ENCODE measurements at places on chromosomes 2 and 18.

GRCh38 chr2:157056200-157056676, 201.3 kb upstream of the GALNT5 start:
- no peak for DNase-seq

GRCh38 chr2:240183006-240183874, 42.8 kb upstream of the OTOS start:
- no peak for DNase-seq

DNA sequence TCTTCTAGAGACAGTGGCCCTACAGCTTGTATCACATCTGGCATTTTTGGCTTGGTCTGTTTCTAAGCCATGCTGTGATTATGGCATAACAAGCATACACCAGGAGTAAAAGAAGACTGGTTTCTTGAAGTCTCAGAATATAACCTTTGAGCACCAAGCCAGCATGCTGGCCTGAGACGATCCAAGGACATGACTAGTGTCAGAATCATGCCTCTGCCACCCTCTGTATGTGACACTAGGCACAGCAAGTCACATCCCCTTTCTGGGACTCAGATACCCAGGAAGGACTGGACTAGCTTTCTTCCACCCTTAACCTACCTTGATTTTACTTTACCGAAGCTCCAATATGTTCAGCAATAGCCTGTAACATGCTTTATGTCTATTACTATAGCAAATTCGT, 345.5 kb downstream of the SETBP1 start:
- DNase-seq, result no peak

DNA sequence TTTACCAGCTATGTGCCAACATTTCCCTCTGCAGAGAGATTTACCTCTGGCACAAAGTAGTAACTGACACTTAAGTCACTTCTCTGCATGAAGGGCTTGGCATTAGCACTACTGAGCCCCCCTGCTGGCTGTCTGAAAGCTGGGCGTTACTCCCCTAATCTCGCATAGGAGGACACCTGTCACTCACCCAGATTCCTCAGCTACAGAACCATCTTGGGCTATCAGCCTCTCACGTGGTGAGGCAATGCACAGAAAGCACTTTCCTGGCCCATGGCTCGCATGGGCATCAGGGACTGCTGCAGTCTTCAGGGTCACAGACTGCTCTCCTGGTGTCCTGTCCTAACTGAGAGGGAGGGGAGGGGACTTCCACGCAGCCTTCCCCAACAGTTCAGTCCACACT, 12.0 kb downstream of the SERPINE2 start:
- no peak for DNase-seq

DNA sequence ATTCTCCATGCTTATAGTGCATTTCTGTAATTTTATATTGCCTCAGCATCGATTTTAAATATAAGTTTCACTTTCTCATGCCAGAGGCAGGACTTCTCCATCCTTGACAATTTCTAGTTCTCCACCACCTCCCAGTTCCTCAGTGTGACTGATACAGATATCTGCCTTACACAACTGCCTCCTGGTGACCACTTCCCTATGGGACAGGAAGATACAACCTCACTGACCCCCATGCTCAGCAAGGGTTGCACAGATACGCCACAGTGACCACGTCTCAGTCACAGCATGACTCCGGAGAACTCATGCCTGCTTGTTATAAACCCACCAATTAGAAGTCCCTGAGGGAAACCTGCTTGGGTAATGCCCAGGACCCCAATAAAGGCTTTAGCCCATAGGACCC, 284.0 kb upstream of the MC4R start:
- no peak for DNase-seq

DNA sequence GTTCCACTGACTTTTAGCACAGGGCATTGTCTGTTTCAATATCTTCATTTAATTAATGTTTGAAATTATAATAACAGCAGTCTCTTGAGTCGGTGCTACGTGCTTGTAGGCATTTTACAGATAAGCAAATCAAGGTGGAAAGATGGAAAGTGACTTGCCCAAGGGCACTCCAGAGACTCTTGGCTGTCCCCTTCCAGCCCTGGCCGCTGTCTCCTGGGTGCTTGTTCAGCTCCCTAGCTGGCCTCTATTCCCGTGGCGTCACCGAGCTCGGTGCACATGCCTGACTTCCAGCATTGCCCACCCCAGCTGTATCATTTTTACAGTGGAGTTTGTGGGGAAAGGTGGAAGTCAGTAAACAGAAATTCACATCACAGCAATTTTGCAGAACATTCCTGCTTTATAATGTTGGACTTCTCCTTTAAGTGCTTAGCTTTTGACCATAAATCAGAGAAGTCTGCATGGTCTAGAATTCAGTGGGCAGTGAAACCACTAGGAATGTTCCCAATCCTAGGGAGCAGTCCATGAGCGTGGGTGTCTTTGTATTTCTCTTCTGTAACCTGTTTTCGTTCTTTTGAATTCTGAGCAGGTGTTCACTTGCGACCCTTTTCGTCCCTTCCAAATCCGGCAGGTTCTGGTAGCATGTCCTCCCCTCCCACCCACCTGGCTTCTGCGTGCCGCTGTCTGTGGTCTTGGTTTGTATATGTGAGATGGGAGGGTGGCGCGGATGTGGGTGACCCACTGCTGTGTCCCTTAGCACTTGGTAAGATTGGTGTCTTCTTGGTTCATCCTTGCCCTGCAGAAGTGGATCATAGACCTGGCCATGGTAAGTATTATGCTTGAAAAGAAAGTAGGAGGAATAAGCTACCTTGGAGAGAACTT, 8.4 kb downstream of the SLC66A3 start:
- no peak for DNase-seq

DNA sequence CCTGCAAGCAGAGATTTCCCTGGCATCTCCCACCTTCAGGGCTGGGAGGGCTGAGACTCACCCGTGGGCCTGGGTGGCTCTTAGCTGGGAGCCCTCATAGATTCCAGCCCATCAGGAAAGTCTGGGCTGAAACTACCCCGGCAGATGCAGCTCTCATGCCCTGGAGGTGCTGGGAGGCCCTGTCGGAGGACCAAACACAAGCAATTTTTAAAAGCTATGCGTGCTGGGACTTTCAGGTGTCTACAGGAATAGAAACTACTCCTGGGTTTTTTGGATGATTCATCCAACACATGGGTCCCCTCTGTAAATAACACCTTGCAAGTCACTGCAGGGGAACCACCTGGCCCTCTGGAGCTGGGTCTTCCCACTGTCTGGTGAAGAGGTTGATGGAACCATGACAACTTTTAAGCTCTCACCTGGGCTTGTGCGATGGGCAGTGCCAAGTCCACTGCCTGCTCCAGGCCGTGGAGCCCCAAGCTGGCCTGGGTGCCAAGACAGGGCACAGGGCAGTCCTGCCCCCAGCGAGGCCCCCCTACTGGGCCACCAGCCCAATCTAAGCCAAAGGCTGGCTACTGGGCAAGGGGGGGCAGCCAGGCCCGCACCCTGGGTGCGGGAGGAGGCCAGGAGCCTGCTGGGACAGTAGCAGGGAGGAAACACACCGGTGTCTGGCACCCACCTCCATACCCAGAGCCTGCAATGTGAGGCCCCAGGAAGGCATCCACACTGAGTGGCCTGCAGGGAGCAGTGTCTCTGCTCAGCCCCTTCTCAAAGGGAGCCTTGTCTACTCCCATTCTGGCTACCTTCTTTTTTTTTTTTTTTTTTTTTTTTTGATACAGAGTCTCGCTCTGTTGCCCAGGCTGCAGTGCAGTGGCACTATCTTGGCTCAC, 1.1 kb upstream of the GPR55 start:
- no peak for DNase-seq

- DNase-seq, result no peak
Measured at GRCh38 chr2:44246840-44247369, 28.4 kb upstream of the SLC3A1 start.

- no peak for DNase-seq
Measured at GRCh38 chr2:77520641-77521547, 1.3 kb downstream of the LRRTM4 start.

GRCh38 chr2:95044601-95045000, 19.1 kb downstream of the MAL start:
- no peak for DNase-seq

DNA sequence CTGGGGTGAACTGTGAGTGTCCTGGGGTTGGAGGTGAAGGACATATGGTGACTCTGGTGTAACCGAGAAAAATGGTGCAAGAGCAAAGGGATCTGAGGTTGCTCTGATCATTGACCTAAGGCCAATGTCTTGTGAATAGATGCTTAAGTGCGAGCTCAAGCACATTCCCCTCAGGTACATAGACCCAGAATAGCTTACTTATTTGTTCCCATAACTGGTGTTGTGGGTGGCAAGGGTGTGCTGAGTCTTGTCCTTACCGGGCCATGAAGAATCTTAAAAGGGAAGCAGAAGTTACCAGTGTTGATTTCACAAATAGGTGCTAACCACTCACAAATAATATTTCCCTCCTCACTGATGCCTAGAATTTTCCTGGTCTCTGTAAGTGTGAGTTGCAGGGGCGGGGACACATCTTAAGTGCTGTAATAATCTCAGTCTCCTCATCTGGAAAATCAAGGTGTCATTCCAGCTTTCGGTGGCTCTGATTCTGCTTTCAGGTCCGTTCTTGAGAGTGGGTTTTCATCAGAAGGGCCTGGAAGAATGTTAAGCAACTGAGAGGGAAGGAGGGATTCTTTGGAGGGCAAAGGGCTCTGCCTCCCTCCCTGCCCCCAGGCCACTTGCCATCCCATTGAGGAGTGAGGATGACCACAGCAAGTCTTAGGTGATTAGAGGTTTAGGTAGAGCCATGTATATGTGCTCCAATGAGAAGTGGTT, 54.9 kb downstream of the LIPG start:
- no peak for DNase-seq

DNA sequence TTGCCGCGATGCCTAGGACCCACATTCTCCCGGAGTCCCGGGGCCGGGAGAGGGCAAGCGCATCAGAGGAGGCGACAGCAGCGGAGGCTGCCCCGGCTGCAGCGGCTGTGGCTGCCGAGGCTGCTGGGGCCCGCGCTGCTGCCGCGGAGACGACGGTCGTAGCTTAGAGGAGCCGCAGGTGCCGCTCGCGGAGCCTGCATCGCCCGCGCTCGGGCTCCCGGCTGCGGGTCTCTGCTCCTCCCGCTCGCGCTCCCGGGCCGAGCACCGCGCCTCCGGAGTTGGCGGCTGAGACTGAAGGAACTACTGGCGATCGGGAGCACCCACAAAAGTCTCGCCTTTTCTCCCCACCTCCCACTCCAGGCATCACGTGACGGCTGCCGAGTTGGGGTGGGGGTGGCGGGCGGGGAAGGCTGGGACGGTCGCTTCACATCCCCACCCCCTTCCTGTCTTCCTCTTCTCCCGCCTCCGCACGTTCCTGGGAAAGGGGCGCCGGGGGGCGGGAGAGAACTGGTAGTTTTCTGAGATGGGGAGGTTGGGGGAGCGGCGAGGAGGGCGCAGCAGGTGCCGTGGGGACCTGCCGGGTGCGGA, at the start of gene LYPD1:
TSS of gene LYPD1 (minus strand) at position 298 of the 588 bp plus-strand sequence. CDS start at position 25, 273 bp downstream.
- DNase-seq, result peak; percentile 28

- DNase-seq, result no peak
Measured at GRCh38 chr18:8045884-8046281, 478.8 kb downstream of the PTPRM start.

DNA sequence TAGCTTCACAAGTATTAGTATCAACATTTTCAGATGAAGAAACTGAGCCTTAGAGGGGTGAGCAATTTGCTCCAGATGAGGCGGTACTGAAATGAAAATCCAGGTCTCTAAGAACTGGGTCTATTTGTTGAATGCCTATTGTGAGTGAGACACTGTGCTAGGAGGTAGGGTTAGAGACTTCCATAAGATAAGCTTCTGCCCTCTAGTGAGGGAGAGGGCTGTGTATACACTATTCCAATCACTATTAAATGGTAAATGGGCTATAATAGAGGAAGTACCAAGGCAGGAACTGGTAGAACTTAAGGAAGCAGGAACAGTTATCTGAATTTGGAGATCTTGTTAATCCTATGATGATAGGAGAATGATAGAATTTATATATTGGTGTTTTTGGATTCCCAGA, 23.6 kb upstream of the GLS start:
- DNase-seq, result no peak

- DNase-seq, result peak; percentile 1
Measured at GRCh38 chr2:51528156-51528555, 496.2 kb upstream of the NRXN1 start.

- DNase-seq, result no peak
Measured at GRCh38 chr2:96140941-96141623, 2.8 kb upstream of the ASTL start.

- DNase-seq, result no peak
Measured at GRCh38 chr2:15563227-15564100, 2.3 kb upstream of the NBAS start.

GRCh38 chr18:78448106-78448505, 531.5 kb upstream of the SALL3 start:
- peak; percentile 13 for DNase-seq

GRCh38 chr2:178345951-178346350, 105.0 kb downstream of the PRKRA start:
- no peak for DNase-seq

GRCh38 chr18:69128566-69128965, 272.1 kb upstream of the DOK6 start:
- DNase-seq, result no peak

DNA sequence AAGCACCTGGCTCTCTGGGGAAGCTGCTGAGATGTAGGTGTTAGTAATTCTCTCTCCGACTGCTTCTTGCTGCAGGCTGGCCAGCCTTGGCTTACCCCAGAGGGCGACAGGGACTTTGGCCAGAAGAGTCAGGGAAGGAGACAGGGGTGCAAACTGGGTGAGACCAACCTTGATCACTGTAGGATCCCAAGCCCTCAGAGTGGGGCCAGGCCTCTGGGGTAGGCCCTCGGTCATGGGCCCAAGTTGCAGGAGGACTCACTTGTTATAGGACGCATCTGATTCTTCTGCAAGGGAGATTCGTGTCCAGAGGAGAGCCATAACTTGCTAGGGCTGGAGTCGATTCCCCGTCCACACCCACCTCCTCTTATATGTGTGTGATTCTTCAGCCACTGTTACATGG, 111.7 kb upstream of the SIX3 start:
- DNase-seq, result no peak

DNA sequence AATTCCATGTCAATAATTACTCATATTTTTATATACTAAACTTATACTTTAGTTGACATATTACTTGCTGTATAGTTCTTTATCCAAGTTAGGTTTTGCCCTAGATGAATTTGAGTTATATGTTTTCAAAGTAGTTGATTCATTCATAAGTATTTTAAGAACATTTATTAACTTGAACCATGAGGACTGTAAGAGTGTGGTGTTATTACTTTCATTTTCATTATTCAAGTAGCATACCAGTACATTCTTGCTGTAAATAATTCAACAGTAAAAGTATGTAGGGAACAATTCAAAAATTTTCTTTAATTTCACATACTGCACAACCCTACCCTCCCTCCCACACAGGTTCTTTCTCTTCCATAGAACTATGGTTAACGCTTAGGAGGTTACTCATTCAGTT, 75.4 kb downstream of the ANKRD12 start:
- no peak for DNase-seq

GRCh38 chr2:129734343-129735034, 245.0 kb upstream of the RAB6C start:
- DNase-seq, result no peak

DNA sequence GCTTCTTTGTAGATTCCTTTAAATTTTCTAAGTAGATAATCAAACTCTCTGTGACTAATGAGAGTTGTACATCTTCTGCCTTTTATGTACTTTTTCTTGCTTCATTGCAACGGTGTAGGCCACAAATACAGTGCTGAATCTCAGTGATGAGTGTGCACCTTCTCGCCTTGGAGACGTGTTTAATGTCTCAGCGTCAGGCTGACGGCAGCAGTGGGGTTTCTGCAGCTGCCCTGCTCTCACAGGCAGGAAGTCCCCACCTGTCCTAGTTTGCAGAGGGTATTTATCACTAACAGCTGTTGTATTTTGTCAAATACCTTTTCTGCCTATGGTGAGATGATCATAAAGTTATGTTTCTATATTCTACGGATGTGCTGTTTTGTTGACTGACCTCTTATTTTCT, 13.3 kb downstream of the AGXT start:
- peak; percentile 76 for DNase-seq
